ENCODE measurements at places on chromosomes 2 and 18.

GRCh38 chr2:237434866-237435311 lies 20.9 kb upstream of the COL6A3 start:
- DNase-seq: no peak

DNA sequence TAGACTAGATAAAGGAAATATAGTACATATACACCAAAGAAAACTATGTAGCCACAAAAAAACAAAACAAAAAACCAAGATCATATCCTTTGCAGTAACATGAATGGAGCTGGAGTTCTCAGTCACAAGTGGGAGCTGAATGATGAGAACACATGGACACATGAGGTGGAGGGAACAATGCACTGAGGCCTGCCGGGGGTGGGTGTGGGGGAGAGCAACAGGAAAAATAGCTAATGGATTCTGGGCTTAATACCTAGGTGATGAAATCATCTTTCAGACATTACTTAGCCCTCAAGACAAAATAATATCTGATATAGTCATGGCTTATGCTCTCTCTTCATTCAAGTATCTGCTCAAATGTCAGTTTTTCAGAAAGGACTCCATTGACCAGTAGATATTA lies 930.6 kb downstream of the LRP1B start:
- DNase-seq: no peak

DNA sequence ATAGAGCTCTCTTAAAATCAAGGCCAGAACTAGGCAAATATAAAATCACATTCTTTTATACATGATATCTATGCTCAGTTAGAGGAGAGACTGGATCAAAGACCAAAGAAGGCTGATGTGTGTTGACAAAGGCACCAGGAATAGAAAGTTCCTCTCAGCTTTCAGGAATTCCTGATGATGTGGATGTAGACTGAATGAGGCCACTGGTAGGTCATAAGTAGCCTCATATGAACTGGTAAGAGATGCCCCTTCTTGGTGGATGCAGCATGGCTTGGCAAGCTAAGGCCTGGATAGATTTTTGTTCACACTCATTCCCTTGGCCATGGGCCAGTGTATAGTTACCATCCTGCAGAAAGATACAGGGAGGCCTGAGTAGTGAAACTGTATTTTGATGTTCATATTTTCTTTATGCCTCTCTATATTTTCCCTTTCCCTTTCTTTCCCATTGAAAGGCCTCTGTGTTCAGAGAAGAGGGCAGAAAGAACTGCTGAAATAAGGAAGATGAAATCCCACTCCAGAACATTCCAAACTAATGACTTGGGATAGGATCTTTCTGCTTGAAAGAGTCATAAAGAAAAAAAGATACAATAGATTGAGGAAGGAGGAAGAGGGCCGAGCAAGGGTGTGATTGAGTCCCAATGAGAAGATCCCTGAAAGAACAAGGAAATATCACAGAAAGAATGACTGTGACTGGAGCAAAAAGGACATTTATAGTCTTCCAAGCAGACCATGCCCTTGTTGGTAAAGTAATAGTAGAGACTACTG lies 2182.7 kb upstream of the PIK3C3 start:
- no peak for DNase-seq

DNA sequence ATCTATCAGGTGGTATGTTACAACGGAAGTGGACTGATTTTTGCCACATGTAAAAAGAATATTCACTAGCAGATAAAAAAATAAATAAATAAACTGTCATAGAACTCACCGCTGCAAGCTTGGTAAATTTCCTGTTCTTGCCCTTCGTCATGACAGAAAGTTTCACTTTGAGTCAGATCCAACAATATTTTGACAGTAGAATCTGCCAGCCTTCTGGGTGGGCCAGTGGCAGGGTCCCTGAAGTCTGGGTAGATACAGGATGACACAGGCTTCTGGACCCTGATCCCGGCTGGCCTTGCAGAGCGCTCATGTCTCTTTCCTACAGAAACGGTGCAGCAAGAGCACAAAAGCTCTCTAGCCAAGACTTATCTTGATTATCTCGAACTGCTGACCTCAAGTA lies 97.8 kb upstream of the PMAIP1 start:
- DNase-seq: no peak

DNA sequence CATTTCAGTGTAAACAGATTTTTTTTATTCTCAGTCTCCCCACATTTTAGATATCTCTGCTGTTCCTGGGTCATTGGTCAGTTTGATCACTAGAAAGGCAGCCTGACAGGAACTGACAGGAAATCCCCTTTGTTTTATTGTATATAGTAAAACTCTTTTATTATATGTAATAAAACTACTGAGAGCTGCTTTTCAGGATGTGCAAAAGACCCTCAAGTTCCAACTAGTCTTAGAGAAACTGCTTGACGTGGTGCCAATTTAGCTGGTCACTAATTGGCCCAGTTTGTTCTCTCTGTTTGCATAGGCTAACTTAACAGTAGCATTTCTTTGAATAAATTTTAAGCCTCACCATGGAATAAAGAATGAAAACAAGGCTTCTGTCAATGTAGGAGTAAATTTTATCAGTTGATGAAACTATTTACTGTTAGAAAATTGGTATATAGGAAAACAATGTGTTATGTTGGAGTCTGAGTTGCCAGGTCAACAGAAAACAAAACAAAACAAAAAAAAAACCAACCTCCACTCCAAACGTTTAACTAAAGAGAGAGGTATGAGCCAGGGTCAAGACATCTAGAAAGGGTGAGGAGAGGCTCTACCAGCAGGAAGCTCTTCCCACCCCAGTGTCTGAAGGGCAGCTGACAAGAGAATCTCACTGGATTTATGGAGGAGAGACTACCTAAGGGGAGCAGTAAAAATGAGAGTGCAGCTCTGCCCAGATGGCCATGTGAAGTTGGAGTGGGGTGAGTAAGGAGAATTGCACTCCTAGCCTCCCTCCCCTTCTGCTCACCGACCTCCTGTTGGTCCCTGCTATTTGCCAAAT lies 184.6 kb downstream of the ST6GAL2 start:
- DNase-seq: no peak

- no peak for DNase-seq
These were observed 227.3 kb downstream of the LOXHD1 start for GRCh38 chr18:46429649-46430224.

- no peak for DNase-seq
These were observed 42.4 kb downstream of the ARL4C start for GRCh38 chr2:234454433-234454832.
